HCT116 (cell line): ENCODE measurements at places on chromosomes 2 and 18. TPM values are rescaled to one million over a fixed set of nuclear protein-coding genes. Genes with fewer than 3 reads are reported as not detected.

GRCh38 chr18:1499265-1499664 is 594.6 kb downstream of the ADCYAP1 start:
- no peaks in the 10 kb centered on the region for H3K4me1 ChIP-seq
- no peaks in the 10 kb centered on the region for H3K27me3 ChIP-seq
- H3K27ac ChIP-seq, result no peak overlapping the region
- DNase-seq, result no peak
- H3K36me3 ChIP-seq, result no peaks in the 10 kb centered on the region

- no peak for DNase-seq
- H3K36me3 ChIP-seq, result no peaks in the 10 kb centered on the region
- no peaks in the 10 kb centered on the region for H3K27me3 ChIP-seq
- H3K27ac ChIP-seq, result no peak overlapping the region
Measured at GRCh38 chr2:64090264-64090663, 54.0 kb downstream of the PELI1 start.

GRCh38 chr2:169005080-169005598 is 26.0 kb downstream of the ABCB11 start:
- no peaks in the 10 kb centered on the region for H3K4me1 ChIP-seq
- no peaks in the 10 kb centered on the region for H3K27me3 ChIP-seq
- no peaks in the 10 kb centered on the region for H3K36me3 ChIP-seq
- no peak overlapping the region for H3K4me3 ChIP-seq

GRCh38 chr2:118614841-118615271 is 232.6 kb downstream of the EN1 start:
- H3K4me3 ChIP-seq, result no peak overlapping the region
- H3K27me3 ChIP-seq, result peaks cover 64% of the 10 kb centered on the region
- H3K27ac ChIP-seq, result no peak overlapping the region

DNA sequence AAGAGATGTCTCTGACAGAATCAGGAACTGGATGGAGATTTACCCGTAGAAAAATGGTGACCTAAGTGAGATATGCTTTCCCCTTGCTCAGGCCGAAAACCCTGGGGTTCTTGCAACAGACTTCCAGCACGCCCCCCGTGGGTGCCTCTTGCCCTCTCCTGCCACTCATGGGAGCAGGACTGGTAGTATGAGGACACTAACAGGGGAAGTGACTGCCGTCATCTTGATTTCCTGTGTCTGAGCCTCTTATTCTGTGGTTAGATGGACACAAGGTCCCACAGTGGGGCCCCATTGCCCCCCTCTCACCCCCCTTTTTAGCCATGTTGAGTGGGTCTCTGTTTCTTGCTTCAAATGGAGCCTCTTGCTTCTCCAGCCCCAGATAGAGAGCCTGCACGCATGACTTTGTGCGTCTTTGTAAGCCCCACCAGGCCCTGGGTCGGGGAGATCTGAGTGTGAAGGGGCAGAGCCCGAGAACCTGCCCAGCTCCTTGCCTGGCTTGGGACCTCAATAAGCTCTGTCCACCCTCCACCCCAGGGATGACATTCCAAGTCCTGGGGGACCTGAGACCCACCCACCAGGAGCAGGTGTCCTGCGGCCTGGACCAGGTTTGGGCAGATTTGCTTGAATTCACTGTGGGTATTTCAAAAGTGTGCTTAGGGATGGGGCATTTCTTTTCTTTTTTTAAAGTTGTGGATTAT is 12.6 kb downstream of the GNLY start:
- H3K36me3 ChIP-seq, result no peaks in the 10 kb centered on the region
- no peak overlapping the region for H3K4me3 ChIP-seq
- no peak overlapping the region for H3K27ac ChIP-seq

- no peak within 1 kb of the TSS; the same call in 1 of the 2 replicates for H3K27ac ChIP-seq
- no peak for DNase-seq
- H3K36me3 ChIP-seq, result no peaks in the 10 kb centered on the region
- H3K4me1 ChIP-seq, result no peaks in the 10 kb centered on the region
Measured at GRCh38 chr2:241869087-241869961, at the start of gene RTP5. RTP5 (plus strand) TSS chr2:241869729; CDS start chr2:241869757, 28 bp downstream.

DNA sequence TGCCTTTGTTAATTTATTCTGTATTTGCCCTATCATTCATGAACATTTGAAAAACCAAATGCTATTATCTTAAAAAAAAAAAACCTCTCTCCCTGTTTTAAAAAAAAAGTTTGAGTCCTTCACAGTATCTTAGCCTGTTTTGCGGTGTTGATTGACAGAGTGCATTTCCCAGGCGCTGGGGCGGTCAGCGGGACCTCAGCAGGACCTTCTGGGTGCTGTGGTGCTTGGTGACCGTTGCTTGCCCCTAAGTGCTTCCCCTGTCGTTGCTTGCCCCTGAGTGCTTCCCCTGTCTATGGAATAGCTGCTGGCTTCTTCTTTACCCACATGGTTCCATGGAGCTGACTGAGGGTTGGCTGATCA is 12.1 kb downstream of the ATP6V1C2 start:
- no peaks in the 10 kb centered on the region for H3K4me1 ChIP-seq
- H3K36me3 ChIP-seq, result no peaks in the 10 kb centered on the region
- no peak for DNase-seq

- peaks cover 15% of the 10 kb centered on the region for H3K4me1 ChIP-seq
- no peaks in the 10 kb centered on the region for H3K36me3 ChIP-seq
- DNase-seq, result no peak
- H3K4me3 ChIP-seq, result no peak overlapping the region
- H3K27ac ChIP-seq, result no peak overlapping the region
Measured at GRCh38 chr2:132441051-132441450, 24.4 kb downstream of the GPR39 start.

The RAB17 gene
- total RNA-seq, result 41.8 TPM

- DNase-seq, result no peak
- no peak overlapping the region for H3K4me3 ChIP-seq
- no peaks in the 10 kb centered on the region for H3K27me3 ChIP-seq
- H3K4me1 ChIP-seq, result peaks cover 29% of the 10 kb centered on the region
- H3K36me3 ChIP-seq, result peaks cover 15% of the 10 kb centered on the region; the same call in 1 of the 2 replicates
- peak overlapping the region; percentile 15; the same call in 1 of the 2 replicates for H3K27ac ChIP-seq
Measured at GRCh38 chr2:219737270-219737691, 109.9 kb downstream of the SLC4A3 start.

- no peak for DNase-seq
- no peaks in the 10 kb centered on the region for H3K4me1 ChIP-seq
Measured at GRCh38 chr18:74819433-74820059, 221.9 kb downstream of the ZNF407 start.

The TSGA10 gene
- total RNA-seq, result 6.6 TPM

DNA sequence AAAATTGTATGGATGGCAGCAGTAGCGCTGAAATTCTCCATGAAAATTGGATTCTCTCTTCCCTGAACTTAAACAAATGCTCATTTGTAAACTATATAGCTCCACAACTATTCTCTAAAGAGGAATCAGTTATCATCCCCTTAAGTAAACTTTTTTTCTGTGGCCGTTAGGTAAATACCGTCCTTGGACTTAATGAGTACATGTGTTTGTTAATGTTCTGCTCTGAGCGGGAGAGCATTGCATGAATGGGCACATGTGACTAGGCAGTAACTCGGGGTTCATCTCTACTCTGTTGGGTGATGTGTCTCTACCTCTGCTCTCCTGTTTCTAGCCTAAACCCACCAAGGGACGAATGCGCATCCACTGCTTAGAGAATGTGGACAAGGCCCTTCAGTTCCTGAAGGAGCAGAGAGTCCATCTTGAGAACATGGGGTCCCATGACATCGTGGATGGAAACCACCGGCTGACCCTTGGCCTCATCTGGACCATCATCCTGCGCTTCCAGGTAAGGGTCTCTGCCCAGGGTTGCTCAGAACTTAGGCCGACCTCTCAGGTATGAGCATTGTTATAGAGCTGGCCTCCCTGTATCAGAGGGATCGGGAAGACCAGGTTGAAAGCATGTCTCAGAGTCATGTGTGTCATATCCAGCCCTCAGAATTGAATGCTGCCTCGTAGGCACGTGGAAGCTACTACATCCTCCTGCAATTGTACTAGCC is 111.5 kb upstream of the EML6 start:
- H3K27me3 ChIP-seq, result no peaks in the 10 kb centered on the region
- H3K4me1 ChIP-seq, result no peaks in the 10 kb centered on the region
- no peak overlapping the region for H3K4me3 ChIP-seq
- no peak for DNase-seq

The CFAP65 gene
- total RNA-seq, result 0.52 TPM

The GPR155 gene
- 3.8 TPM for total RNA-seq

GRCh38 chr2:159209341-159210306 is 76.9 kb downstream of the WDSUB1 start:
- H3K27me3 ChIP-seq, result no peaks in the 10 kb centered on the region
- H3K4me3 ChIP-seq, result no peak overlapping the region
- H3K36me3 ChIP-seq, result no peaks in the 10 kb centered on the region
- H3K4me1 ChIP-seq, result no peaks in the 10 kb centered on the region

- H3K27ac ChIP-seq, result no peak overlapping the region
- H3K4me1 ChIP-seq, result peaks cover 5% of the 10 kb centered on the region; the same call in 1 of the 2 replicates
- no peak for DNase-seq
- no peak overlapping the region for H3K4me3 ChIP-seq
- no peaks in the 10 kb centered on the region for H3K27me3 ChIP-seq
Measured at GRCh38 chr2:39469807-39470206, 32.7 kb upstream of the MAP4K3 start.

GRCh38 chr18:4319738-4320677 is 135.1 kb downstream of the DLGAP1 start:
- no peaks in the 10 kb centered on the region for H3K27me3 ChIP-seq
- no peak overlapping the region for H3K27ac ChIP-seq
- no peaks in the 10 kb centered on the region for H3K4me1 ChIP-seq
- H3K4me3 ChIP-seq, result no peak overlapping the region

- H3K27ac ChIP-seq, result no peak overlapping the region
- no peaks in the 10 kb centered on the region for H3K36me3 ChIP-seq
- DNase-seq, result no peak
- H3K27me3 ChIP-seq, result no peaks in the 10 kb centered on the region
Measured at GRCh38 chr18:9160014-9160413, 23.4 kb downstream of the ANKRD12 start.

- no peaks in the 10 kb centered on the region for H3K27me3 ChIP-seq
- H3K4me1 ChIP-seq, result peaks cover 7% of the 10 kb centered on the region; the same call in 1 of the 2 replicates
- H3K36me3 ChIP-seq, result peaks cover 15% of the 10 kb centered on the region
- H3K4me3 ChIP-seq, result no peak overlapping the region
- no peak overlapping the region for H3K27ac ChIP-seq
Measured at GRCh38 chr2:10659898-10660568, 29.7 kb downstream of the NOL10 start.

The SUMO1 gene
- 130 TPM for total RNA-seq

DNA sequence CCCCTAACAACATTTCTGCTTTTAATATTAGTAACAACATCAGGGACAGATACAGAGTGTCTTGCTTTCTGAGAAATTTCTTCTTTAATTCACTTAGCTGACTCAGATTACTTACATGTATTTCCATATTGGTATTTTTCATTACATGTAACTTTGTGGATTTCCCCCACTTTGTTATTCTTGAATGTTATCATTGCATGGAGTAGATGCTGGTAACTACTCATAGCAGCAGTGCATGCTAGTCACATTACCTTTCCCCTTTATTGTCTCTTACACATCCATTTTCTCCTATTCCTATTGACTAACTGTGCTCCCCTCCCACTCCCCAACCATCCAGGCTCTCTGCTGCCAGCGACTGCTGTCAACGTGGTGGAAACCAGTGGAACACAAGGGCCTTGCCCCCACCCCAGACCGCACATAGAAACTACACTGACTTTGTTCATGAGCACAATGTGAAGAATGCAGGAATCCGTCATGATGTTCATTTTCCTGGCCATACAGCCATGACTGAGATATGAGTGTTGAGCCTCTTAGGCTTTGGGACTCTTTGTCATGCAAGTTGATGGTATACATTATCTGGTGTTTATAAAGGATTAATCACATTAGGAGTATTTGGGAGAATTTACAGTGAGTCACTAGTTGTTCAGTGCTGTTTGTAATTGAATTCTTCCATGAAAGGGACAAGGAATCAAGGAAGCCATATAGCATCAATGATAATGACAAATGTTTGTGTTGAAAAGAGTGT is 91.0 kb downstream of the EPB41L5 start:
- no peaks in the 10 kb centered on the region for H3K27me3 ChIP-seq
- no peak overlapping the region for H3K27ac ChIP-seq
- no peaks in the 10 kb centered on the region for H3K36me3 ChIP-seq
- H3K4me1 ChIP-seq, result peaks cover 6% of the 10 kb centered on the region; the same call in 1 of the 2 replicates
- DNase-seq, result no peak
- H3K4me3 ChIP-seq, result no peak overlapping the region

GRCh38 chr2:119415630-119416029 is 16.0 kb upstream of the TMEM37 start:
- no peak overlapping the region for H3K4me3 ChIP-seq
- no peak for DNase-seq
- H3K4me1 ChIP-seq, result no peaks in the 10 kb centered on the region
- H3K36me3 ChIP-seq, result no peaks in the 10 kb centered on the region
- H3K27ac ChIP-seq, result no peak overlapping the region
- no peaks in the 10 kb centered on the region for H3K27me3 ChIP-seq

- H3K27ac ChIP-seq, result no peak overlapping the region
- H3K36me3 ChIP-seq, result no peaks in the 10 kb centered on the region
- H3K4me1 ChIP-seq, result peaks cover 56% of the 10 kb centered on the region
- H3K4me3 ChIP-seq, result no peak overlapping the region
Measured at GRCh38 chr2:237870754-237871651, 11.6 kb downstream of the RAMP1 start.

The STRADB gene
- 17.4 TPM for total RNA-seq

GRCh38 chr2:1854729-1855547 is 110.6 kb upstream of the PXDN start:
- no peak overlapping the region for H3K4me3 ChIP-seq
- H3K27me3 ChIP-seq, result peaks cover 39% of the 10 kb centered on the region
- no peaks in the 10 kb centered on the region for H3K36me3 ChIP-seq

DNA sequence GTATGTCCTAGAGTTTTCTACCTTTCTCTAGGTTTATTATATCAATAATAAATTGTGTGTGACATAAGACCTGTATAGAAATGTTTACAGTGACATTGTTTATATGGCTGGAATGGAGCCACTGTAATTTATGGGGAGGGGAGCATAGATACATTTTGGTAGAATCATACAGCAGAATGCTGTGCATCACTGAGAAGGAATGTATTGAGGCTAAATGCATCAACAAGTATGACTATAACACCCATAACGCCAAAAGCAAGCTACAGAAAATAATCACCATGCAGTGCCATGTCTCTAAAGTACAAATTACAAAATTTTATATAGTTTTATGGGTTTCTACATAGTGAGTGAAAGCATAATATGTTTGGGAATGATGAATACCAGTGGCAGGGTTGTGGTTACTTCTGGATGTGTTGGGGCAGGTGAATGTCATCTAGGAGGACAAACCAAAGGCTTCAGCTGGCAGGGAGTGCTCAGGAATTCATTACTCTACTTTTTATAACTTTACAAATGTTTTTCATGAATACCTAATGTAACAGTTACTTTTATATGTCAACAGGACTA is 226.0 kb upstream of the NETO1 start:
- no peaks in the 10 kb centered on the region for H3K27me3 ChIP-seq
- H3K27ac ChIP-seq, result no peak overlapping the region
- H3K4me3 ChIP-seq, result no peak overlapping the region
- H3K4me1 ChIP-seq, result no peaks in the 10 kb centered on the region

The MFSD2B gene
- 0.39 TPM for total RNA-seq

- no peak for DNase-seq
- H3K27me3 ChIP-seq, result no peaks in the 10 kb centered on the region
- peak overlapping the region; percentile 81 for H3K27ac ChIP-seq
- H3K4me1 ChIP-seq, result peaks cover 84% of the 10 kb centered on the region
Measured at GRCh38 chr2:177243073-177243472, 21.5 kb downstream of the NFE2L2 start.

The GAL3ST2 gene
- total RNA-seq, result 0.44 TPM

The LPIN1 gene
- total RNA-seq, result 16.7 TPM

The MARCO gene
- total RNA-seq, result 0.54 TPM

The ZNF521 gene
- total RNA-seq, result 0.10 TPM

GRCh38 chr18:2998644-2999043 is 14.3 kb downstream of the LPIN2 start:
- 0 out of 2 replicates have a peak, but pooled peaks cover 4% of the 10 kb centered on the region for H3K36me3 ChIP-seq
- no peaks in the 10 kb centered on the region for H3K27me3 ChIP-seq
- no peaks in the 10 kb centered on the region for H3K4me1 ChIP-seq
- DNase-seq, result no peak

GRCh38 chr2:172806493-172806892 is 70.8 kb downstream of the RAPGEF4 start:
- no peaks in the 10 kb centered on the region for H3K4me1 ChIP-seq
- H3K4me3 ChIP-seq, result no peak overlapping the region
- DNase-seq, result peak; percentile 37

The SPEG gene
- total RNA-seq, result 56.6 TPM

The ESPNL gene
- 0.22 TPM for total RNA-seq
